ENCODE measurements at places on chromosomes 13 and 19.

- no peak for DNase-seq
Observed at GRCh38 chr19:1018932-1019615, 1.8 kb downstream of the TMEM259 start.

DNA sequence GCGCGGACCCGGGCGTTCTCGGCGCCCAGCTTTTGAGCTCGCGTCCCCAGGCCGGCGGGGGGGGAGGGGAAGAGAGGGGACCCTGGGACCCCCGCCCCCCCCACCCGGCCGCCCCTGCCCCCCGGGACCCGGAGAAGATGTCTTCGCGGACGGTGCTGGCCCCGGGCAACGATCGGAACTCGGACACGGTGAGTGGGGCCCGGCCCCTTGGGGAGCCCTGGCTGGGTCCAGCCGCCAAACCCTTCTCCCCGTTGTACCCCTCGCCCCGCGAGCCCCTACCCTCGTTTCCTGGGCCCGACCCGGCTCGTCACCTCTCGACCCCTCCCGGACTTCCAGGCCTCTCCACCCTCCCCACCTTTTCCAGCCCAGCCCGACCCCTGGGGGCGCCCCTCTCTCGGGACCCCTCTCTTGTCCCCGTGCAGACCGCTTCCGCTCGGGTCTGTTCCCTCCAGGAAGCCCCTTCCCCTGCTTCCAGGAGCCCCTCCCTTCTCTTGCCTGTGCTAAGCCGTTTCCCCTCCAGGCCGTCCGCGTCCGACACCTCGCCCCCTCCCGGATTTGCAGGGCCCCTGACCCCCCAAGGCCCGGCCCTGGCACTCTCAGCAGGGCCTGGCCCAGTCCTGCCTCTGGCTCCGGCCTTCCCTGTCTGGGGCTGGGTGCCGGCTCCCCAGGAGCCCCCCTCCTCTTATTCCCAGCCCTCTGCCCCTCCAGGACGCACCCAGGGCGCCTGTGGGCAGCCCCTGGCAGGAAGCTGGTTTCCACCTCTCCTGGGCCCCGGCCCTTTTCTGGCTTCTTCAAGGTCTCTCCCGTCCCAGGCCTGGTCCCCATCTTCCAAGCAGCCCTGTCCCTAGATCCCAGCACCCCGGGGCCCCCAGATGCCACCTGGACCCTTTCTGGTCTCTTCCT, 632 bp downstream of the MARK4 start:
- DNase-seq: peak; percentile 18

GRCh38 chr13:44801990-44802389, 187.3 kb downstream of the NUFIP1 start:
- no peak for DNase-seq

- DNase-seq: no peak
Observed at GRCh38 chr13:28618230-28618994, 40.5 kb upstream of the POMP start.

DNA sequence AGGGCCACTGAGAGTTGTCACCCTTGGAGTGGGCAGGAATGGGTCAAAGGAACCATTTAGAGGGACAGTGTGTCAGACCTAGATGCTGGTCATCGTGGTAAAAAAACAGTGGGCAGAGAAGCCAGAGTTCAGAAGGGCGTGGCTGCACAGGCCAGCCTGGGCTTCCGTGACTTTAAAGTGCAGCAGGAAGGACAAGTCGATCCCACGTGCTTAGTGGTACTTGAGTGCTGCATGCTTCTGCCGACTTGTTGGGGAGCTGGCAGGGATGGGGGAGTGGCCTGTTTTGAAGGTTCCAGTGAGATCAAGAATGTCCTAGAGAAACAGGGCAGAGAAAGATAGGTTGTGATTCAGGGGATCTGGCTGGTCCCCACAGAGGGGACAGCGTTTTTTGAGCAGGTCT, 17.0 kb downstream of the LYL1 start:
- no peak for DNase-seq

DNA sequence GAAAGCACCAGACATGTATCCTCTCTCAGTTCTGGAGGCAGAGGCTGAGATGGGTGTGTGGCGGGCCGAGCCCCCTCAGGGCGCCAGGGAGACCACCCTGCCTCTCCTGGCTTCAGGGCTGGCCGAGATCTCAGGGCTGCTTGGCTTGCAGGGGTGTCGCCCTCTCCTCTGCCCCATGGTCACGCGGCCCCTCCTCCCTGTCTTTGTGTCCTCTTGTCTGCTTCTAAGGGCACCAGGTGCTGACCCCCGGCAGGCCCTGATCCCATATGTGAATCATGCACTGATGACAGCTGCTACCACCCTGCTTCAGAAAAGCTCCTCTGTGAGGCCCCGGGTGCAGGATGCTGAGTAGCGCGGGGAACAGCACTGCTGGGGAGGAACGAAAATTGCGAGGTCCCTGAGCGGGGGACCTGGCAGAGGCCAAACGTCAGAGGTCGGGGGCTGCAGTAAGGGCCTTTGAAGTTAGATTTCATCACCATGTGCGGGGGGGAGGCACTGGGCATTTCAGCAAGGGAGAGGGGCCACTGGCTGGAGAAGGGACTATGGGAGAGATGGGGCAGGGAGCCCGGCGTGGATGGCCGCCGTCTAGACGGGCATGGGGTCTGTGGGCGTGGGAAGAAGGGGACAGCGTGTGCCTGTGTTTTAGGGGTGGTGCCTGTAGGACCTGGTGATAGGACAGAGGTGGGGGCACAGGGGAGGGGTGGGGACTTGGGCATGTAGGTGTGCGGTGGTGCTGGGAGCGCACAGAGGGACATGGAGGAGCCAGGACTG, 125.2 kb downstream of the KDM4B start:
- no peak for DNase-seq

DNA sequence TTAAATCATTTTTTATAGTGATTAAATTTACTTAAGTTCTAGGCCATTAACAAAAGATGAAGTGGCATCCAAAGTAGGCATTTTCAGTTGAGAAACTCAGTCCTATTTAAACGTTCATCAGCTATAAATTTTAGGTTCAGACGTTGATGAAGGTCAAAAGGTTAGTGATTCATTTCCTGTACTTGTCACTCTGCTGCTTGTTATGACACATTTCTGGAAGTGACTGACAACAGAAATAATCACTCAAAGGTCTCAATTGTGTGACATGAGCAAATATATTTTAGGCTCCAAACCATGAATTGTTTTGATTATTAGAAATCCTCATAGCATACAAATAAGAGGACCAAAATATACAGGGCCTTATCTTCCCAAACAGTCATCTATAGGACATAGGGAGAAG, 10.3 kb upstream of the EDNRB start:
- DNase-seq: peak; percentile 75

DNA sequence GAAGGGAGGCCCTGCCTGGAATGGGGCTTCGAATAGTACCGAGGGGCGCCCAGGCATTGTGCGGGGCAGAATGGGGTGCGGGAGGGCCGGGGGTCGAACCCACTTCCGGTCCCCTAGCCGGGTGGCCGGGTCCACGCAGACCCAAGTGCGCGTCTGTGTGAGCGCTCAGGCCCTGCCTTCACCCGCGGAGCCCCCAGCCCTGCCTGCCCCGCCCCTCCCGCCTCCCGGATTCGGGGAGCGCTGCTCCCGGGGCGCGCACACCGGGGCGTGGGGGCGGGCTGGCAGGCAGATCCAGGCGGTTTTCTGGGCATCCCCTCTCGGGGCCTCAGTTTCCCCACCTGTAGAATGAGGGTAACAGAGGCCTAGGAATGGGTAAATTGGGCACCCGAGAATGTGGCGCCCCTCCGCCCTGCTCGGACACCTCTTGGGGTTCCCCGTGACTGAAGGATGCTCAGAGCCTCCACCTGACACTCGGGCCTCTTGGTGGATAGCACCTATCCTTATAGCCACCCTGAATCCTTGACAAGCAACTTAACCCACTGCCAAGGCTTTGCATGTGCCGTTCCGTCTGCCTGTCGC, 682 bp downstream of the PIK3R2 start:
- DNase-seq: no peak

DNA sequence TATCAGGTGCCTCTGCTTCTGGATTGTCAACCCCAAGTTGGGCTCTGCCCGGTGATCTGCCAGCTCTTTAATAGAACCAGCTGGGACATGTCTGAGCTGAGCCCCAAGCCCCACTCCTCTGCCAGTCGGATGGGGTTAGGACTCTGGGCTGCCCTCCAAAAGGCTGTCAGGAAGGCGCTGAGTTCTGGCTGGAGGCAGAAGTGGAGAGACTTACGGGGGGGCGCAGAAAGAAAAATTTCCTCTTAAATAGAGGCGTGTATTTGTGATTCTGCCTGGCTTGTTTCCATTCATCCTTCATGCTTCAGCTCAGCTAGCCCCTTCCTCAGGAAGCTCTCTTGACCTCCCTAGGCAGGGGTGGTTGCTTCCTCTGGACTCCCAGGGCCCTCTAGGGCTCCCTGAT, 985 bp upstream of the KCNK6 start:
- no peak for DNase-seq
